ENCODE measurements at places on chromosomes 13 and 19. TPM values are rescaled to one million over a fixed set of nuclear protein-coding genes. Genes with fewer than 3 reads are reported as not detected.

- DNase-seq = no peak
Observed at GRCh38 chr13:45269204-45269603, 68.4 kb upstream of the KCTD4 start.

GRCh38 chr13:39870197-39870747 lies 214.8 kb downstream of the COG6 start:
- no peak for DNase-seq

DNA sequence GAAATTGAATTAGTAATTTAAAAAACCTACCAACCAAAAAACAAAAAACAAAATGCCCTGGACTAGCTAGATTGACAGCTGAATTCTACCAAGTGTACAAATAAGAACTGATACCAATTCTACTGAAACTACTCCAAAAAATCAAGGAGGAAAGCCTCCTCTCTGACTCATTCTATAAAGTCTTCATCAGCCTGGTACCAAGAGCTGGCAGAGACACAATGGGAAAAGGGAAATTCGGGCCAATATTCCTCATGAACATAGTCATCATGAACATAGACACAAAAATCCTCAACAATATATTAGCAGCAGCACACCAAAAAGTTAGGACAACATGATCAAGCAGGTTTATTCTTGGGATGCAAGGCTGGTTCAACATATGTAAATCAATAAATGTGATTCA lies 2667.7 kb upstream of the PCDH20 start:
- no peak for DNase-seq

DNA sequence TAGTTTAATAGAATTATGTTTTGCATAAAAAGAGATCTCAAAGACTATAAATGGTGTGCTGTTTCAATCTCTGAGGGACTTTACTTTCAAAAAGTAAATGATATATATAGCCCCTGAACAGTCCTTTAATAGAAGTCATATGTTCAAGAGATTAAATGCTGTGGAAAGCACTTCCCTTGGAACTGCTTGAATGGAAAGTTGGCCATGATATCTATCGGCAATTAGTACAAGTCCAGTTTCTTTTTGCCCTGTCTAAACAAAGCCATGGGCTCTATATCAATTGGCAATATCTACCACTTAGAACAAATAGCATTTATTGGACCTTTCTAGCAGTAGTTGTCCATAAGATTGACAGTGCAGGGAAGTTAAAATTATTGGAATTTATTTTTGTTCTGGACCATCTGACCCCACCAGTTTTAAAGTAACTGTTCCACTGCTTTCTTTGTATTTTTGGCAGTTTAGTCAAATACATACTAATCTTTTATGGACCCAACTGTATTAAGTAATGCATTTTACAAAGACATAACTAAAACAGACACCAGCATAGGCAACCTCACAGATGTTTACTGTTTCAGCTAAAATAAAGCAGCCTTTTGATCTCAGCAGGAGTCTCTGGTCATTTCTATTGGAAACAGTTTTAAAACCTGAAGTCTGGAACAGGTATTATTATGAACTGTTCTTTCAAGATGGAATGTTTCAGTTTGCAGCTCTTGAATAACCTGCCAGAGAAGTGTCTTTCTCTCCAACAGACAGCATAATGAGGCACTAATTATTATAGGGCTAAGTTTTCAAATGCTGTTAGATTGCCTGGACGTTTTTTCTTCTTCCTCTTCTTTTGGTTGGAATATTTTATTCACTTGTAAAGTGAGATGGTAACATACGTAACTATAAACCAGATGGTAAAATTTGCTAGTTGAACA lies 282.6 kb downstream of the DCLK1 start:
- DNase-seq = no peak

- DNase-seq = no peak
Observed at GRCh38 chr13:110179116-110179856, 127.7 kb downstream of the COL4A1 start.

- peak; percentile 81 for DNase-seq
Observed at GRCh38 chr13:48585456-48585840, 52.6 kb upstream of the RCBTB2 start.

DNA sequence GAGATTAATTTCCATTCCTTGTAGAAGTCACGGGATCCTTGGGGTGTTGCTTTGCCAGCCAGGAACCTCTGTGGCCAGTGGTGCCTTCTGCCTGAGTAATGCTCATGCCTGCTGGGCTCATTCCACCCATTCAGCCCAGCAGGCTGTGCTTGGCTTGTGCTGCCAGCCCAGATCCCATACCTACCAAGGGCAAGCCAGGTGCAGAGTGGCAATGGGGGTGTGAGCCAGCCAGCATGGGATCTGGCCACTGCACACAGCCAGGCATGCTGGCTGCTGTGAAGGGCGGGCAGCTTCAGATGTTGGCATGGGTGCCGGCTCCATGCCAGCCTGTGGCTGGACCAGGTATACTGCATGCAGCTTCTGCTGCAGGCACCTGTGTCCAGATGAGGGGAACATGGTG lies 42.5 kb downstream of the WDFY2 start:
- DNase-seq = no peak

DNA sequence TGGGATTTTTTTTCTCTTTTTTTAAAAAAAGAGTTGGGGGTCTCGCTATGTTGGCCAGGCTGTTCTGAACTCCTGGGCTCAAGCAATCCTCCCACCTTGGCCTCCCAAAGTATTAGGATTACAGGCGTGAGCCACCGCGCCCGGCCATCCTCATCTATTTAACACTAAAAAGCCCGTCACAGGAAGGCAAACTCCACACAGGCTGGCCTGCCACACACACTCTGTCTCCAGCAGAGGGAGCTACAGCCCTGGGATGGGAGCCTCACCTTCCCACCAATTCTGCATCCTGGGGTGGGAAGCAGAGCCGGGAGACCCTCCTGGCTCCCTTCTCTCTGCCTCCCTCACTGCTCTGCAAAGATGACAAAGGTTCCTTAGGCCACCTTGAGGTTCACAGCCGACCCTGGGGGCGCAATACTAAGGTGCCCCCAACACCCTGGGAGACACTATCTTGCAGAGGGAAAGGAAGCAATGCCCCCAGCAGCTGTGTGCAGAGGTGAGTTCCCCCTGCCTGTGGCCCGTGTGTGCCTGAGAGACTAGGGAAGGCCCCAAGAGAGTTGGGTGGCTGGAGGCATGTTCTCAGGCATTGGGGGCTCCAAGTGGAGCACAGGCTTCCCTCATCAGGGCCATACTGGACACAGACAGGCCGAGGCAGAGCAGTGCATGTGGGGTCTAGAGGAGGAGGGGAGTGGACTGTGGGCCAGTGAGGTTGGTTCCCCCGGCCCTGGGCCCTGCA lies 27.4 kb upstream of the TIMM44 start:
- DNase-seq = no peak

DNA sequence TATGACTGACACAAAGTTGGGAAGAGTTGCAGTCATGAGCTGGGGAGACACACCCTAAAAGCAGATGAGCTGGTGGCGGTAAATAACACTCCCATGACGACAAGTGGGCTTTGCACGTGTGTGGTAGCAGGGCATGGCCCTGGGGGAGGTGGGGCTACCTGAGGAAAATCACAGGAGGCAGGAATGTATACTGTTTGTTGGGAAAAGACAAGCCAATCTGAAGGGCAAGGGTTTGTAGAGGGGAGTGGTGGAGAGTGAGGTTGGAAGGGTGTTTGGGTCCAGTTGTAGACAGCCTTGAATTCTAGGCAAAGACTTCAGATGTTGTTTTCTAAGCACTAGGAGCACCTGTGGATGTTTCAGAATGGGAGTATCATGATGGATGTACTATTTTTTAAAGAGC lies 151.6 kb downstream of the TM9SF2 start:
- peak; percentile 66 for DNase-seq

DNA sequence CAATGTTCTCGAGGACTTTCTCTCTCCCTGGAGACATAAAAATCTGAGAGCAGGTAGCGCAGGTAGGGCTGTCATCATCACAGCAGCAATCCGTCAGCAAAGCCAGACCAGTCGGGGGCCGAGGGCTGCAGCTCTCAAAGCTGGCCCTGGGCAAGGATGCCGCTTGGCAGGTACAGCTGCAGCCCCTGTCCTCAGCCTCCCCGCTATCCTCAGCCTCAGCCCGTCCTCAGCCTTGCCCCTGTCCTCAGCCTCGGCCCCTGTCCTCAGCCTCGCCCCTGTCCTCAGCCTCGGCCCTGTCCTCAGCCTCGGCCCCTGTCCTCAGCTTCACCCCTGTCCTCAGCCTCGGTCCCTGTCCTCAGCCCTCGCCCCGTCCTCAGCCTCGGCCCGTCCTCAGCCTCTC lies 10.9 kb downstream of the C13orf46 start:
- DNase-seq = no peak

GRCh38 chr13:37954191-37954590 lies 84.6 kb upstream of the TRPC4 start:
- no peak for DNase-seq

- no peak for DNase-seq
Observed at GRCh38 chr19:29985196-29985595, 43.2 kb downstream of the URI1 start.

- DNase-seq = no peak
Observed at GRCh38 chr13:112137144-112137543, 70.2 kb downstream of the SOX1 start.

GRCh38 chr19:38661996-38662395 lies 14.5 kb downstream of the ACTN4 start:
- DNase-seq = no peak

DNA sequence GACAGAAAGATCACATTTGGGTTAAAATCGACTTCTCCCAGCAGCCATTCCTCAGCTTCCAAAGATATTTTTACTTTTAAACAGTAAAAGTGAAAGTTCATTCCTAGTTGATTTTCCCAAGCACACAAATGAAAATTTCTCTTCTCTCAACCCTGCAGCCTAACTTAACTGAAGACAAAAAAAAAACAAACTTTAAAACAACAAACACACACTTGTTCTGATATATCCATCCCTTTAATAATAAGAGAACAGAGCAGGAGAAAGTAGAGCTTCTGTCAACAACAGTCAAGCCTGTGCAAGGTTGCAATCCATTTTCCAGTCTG lies 72.9 kb downstream of the STK24 start:
- DNase-seq = no peak

FPR3 gene
- total RNA-seq = 4.0 TPM

LGALS14 gene
- not detected for total RNA-seq

SIGLEC12 gene
- 0.29 TPM for total RNA-seq

ADGRE1 gene
- total RNA-seq = 0.33 TPM

SETDB2 gene
- 8.4 TPM for total RNA-seq

F2RL3 gene
- total RNA-seq = 6.5 TPM

CCDC8 gene
- 4.5 TPM for total RNA-seq

UGGT2 gene
- total RNA-seq = 48.6 TPM

All from esophagus muscularis mucosa (tissue), 4 donors.